ENCODE measurements at places on chromosomes 5 and 9. TPM values are rescaled to one million over a fixed set of nuclear protein-coding genes. Genes with fewer than 3 reads are reported as not detected.
A peak's percentile ranks its signal among the peaks of the same experiment; 100 is the strongest.

LRRC70 gene
- 3.3 TPM for total RNA-seq

PALM2AKAP2 gene
- not detected for total RNA-seq

PCDHGA7 gene
- 0.10 TPM for total RNA-seq

IL31RA gene
- total RNA-seq: 2.3 TPM

FOXD4L3 gene
- total RNA-seq: not detected

PCDHGA8 gene
- total RNA-seq: 0.20 TPM

FOXD1 gene
- 1.5 TPM for total RNA-seq

GABBR2 gene
- total RNA-seq: not detected

NCS1 gene
- total RNA-seq: 31.0 TPM

GRCh38 chr9:137243626-137244485 lies 2.8 kb downstream of the TUBB4B start:
- H3K36me3 ChIP-seq: peaks cover 5% of the 10 kb centered on the region
- peaks cover 13% of the 10 kb centered on the region for H3K4me1 ChIP-seq
- DNase-seq: no peak
- H3K27me3 ChIP-seq: no peaks in the 10 kb centered on the region

GRCh38 chr9:134902936-134903335 lies 14.8 kb downstream of the FCN1 start:
- H3K27ac ChIP-seq: no peak overlapping the region
- H3K27me3 ChIP-seq: peaks cover 27% of the 10 kb centered on the region
- peaks cover 4% of the 10 kb centered on the region for H3K36me3 ChIP-seq
- no peaks in the 10 kb centered on the region for H3K4me1 ChIP-seq
- no peak for DNase-seq

GRCh38 chr9:5186416-5187169 lies 1.2 kb upstream of the INSL6 start:
- peak; percentile 64 for DNase-seq
- H3K4me3 ChIP-seq: no peak overlapping the region
- no peaks in the 10 kb centered on the region for H3K36me3 ChIP-seq
- H3K4me1 ChIP-seq: peaks cover 9% of the 10 kb centered on the region
- peaks cover 12% of the 10 kb centered on the region for H3K27me3 ChIP-seq

- DNase-seq: no peak
- H3K4me3 ChIP-seq: no peak overlapping the region
- peaks cover 5% of the 10 kb centered on the region for H3K36me3 ChIP-seq
- H3K27ac ChIP-seq: no peak overlapping the region
Observed at GRCh38 chr9:70979966-70980365, 141.5 kb downstream of the TRPM3 start.

- no peak overlapping the region for H3K27ac ChIP-seq
- H3K4me3 ChIP-seq: no peak overlapping the region
- no peaks in the 10 kb centered on the region for H3K36me3 ChIP-seq
- H3K27me3 ChIP-seq: peaks cover 31% of the 10 kb centered on the region
- H3K4me1 ChIP-seq: no peaks in the 10 kb centered on the region
Observed at GRCh38 chr5:83482961-83483360, 11.4 kb downstream of the VCAN start.

DNA sequence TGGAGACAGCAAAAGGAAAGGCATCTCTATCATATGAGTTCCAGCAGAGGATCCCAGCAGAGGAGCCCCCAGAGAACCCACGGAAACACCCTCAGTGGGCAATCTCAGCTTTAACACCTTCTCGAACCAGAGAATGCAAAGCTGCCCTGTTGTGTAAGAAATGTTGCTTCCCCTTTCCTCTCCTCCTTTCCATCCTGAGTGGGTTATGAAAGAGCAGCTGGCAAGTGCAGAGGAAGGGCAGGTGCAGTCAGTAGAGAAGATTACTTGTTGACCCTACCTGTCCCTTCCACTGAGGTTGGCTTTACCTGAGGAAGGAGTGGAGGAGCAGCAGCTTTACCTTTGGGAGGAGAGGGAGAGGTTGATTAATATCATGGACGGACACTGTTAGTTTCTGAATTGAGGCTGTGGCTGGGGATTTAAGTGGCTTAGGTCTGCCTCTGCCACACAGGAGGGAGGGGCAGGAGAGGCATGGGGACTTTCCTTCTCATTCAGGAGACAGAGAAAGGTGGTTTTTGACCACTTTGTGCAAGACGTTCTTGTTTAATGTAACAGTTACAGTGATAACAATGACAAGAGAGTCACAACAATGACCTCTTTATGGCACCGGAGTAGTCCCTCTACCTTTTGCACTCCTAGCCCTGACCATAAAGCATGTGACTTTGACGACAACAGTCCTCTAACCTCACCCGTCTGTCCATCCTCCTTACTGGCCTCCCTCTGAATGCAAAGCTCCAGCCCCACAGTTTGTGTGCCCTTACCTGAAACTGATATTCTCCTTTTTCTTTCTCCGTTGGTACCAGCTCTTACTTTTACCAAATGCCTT lies 254.8 kb downstream of the NSG2 start:
- H3K27me3 ChIP-seq: peaks cover 10% of the 10 kb centered on the region
- DNase-seq: no peak
- no peaks in the 10 kb centered on the region for H3K4me1 ChIP-seq
- H3K27ac ChIP-seq: no peak overlapping the region
- no peaks in the 10 kb centered on the region for H3K36me3 ChIP-seq
- H3K4me3 ChIP-seq: no peak overlapping the region

- H3K4me1 ChIP-seq: peaks cover 59% of the 10 kb centered on the region
- DNase-seq: no peak
- peak overlapping the region; percentile 60 for H3K27ac ChIP-seq
- H3K4me3 ChIP-seq: no peak overlapping the region
Observed at GRCh38 chr5:154274828-154275185, 84.3 kb downstream of the GALNT10 start.

- no peaks in the 10 kb centered on the region for H3K27me3 ChIP-seq
- peak within 1 kb of the TSS; percentile 98 for H3K27ac ChIP-seq
- H3K4me1 ChIP-seq: peaks cover 27% of the 10 kb centered on the region
- H3K36me3 ChIP-seq: no peaks in the 10 kb centered on the region
- DNase-seq: peak; percentile 97
Observed at GRCh38 chr5:77491783-77492652, at the start of gene WDR41. TSS of gene WDR41 (minus strand) at chr5:77492316. CDS start at chr5:77492220, 96 bp downstream.

GRCh38 chr5:164722702-164723101 lies 1217.3 kb downstream of the MAT2B start:
- no peak for DNase-seq
- H3K4me3 ChIP-seq: no peak overlapping the region
- no peaks in the 10 kb centered on the region for H3K4me1 ChIP-seq
- no peak overlapping the region for H3K27ac ChIP-seq
- H3K36me3 ChIP-seq: no peaks in the 10 kb centered on the region

Data from natural killer cell treated with Interleukin-12 subunit alpha and Interleukin-12 subunit beta and Interleukin-15 and Interleukin-18, amount 100 ng/mL, for 72 hours (primary cell).